ENCODE measurements at places on chromosomes 1 and 21. TPM values are rescaled to one million over a fixed set of nuclear protein-coding genes. Genes with fewer than 3 reads are reported as not detected.

DNA sequence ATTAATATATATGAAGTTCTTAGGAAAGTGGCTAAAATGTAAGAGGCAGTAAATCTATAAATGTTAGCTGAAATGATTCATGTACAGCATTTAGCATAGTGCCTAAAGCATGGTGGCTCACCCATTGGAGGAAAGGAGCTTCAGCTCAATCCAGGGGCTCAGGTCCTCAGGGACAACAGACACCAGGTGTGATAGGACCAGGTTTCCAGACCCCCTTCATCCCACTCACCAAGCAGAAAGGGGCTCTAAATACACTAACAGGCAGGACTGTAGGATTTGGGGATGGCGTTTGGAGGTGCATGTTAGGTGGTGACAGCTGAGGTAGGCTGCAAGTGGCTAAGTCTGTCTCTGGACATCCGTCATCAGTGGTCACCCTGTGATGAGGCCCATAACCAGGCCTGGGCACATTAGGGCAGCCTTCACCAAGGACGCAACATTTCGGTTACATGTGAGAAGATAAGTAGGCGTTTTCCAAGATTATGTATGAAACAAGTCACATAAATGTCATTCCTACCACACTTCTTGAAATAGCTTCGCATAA lies 233.1 kb downstream of the C1orf94 start:
- no peak for DNase-seq

- no peak for DNase-seq
These were observed 138.1 kb upstream of the IRF2BP2 start for GRCh38 chr1:234748066-234748465.

LORICRIN gene
- not detected for total RNA-seq

GRCh38 chr1:93707956-93708355 lies 26.3 kb upstream of the BCAR3 start:
- no peak for DNase-seq

- DNase-seq: no peak
These were observed 54.2 kb downstream of the DMAP1 start for GRCh38 chr1:44267438-44267837.

DNA sequence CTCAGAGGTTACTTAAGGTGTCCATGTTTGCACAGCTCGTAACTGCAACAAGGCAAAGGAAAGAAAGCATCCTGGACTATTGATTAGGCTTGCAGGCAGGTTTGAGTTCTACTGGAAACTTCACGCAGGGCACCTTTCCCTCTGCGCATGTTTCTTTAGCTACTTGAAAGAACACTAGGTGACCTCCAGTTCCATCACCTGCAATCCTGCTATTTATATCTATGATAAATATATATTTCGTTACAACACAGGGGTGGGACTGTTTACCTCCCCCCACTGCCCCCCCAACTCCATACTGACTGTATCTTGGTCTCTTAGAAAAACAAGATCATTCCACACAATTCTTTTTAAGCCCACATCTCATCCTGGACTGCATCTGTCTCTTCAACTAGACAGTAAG lies 12.1 kb downstream of the SSBP3 start:
- no peak for DNase-seq

RHBG gene
- total RNA-seq: 0.88 TPM

DNA sequence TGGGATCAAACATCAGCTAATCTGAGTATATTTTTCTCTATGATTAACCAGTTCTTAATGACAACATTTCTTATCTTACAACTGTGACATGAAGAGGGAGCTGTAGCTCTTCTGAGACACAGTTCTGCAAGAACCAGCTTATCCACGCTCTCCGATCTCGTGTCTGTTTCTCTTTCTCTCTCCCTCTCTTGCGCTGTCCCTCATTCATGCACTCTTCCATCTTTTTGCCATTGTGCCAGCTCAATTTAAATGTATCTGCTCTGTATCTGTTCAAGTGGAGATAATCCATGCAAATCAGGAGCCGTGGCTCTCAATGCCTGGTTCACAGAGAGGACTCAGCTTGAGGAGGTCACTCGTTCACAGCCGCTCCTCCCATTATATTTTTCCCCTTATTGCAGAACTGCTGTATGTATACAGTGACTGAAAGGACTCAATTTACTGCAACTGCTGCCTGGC lies 494.7 kb upstream of the ADGRL2 start:
- no peak for DNase-seq

DNA sequence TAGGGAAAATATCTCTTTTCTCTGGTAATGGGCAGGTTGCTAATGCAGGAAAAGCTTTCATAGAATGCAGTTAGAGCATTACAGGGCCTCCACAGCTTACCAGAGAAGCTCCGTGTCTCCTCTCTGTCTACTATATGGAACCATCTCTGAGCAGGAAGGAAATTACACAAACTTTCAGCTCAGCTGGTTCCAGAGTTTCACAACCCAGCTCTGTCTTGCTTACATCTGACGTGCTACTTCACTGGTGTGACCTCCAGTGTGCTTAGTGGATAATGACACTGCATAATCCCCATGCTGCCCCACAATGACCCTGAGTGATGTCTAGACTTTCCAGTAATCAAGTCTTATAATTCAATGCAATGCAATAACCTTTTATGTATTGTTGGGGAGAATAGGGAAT lies 4.3 kb upstream of the FGGY start:
- no peak for DNase-seq

DNA sequence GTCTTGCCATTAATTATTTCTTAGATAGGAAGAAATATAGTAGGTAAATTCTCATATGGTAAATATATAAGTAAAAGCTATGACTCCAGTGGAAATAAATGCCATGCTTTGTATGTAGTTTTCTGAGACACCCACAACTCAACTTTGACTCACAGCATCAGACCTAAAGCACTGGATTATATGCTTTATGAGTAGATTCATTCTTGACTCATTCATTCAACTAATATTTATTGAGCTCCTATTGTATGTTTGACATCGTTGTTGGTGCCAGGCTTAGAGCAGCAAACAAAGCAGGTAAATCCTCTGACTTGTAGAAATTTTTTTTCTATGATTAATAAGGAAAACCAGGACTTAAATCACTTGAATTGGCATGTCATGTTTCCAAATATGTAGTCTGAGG lies 211.4 kb downstream of the PTPRC start:
- DNase-seq: no peak

DNA sequence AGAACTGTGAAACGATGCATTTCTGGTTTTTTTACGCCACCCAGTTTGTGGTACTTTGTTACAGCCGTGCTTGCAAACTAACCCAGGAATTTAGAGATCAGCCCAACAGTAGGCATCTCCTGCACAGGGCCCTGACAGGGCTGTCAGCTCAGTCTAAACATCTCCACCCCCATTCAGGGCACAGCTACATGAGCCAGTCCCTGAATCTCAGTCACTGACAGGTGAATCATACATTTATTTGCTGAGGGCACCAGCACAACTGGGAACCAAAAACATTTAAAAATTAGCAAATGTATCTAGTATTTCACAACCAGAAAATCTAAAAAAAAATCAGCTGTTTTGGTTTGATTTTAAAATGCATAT lies 30.7 kb downstream of the PRDX6 start:
- no peak for DNase-seq

GRCh38 chr1:173113015-173113741 lies 62.4 kb upstream of the TNFSF18 start:
- DNase-seq: no peak

- no peak for DNase-seq
These were observed 29.7 kb downstream of the SLC45A1 start for GRCh38 chr1:8347635-8348034.

DNA sequence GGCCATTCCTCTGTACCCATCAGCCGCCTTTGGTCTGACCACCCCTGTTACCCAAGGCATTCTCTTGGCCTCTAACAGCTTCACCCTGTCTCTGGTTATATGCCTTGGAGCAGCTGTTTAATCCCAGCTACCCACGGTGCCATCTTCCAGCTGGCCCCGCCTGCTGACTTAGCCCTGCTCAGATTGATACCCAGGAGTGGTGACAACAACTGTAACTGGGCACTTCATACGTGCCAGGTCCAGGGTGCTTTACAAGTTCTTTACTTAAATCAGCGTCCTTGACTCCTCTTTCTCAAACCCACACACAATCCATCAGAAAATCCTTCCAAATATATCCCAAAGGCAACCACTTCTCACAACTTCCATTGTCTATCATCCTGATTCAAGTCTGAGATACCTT lies 37.2 kb upstream of the HMGB4 start:
- no peak for DNase-seq

GRCh38 chr1:8212580-8213031 lies 105.3 kb upstream of the SLC45A1 start:
- DNase-seq: no peak

DNA sequence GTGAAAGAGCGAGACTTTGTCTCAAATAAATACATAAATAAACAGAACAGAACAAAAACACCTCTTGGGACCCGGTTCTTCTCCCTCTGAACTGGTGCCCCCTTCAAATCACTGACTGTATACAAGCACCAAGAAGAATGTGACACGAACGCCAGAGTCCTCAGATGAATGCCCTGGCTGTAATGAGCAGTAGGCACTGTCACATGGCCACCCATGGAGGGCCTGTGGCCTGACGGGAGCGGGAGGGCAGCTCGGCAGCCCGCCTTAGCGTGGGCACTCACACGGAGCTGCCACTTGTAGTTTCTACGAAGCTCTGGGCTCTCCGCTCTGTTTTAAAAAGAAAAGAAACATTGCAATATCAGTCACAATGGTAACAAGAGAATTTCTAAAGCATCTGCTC lies 146.0 kb downstream of the PEX14 start:
- DNase-seq: no peak

ANKRD45 gene
- 3.1 TPM for total RNA-seq

NAV1 gene
- total RNA-seq: 44.9 TPM

DNA sequence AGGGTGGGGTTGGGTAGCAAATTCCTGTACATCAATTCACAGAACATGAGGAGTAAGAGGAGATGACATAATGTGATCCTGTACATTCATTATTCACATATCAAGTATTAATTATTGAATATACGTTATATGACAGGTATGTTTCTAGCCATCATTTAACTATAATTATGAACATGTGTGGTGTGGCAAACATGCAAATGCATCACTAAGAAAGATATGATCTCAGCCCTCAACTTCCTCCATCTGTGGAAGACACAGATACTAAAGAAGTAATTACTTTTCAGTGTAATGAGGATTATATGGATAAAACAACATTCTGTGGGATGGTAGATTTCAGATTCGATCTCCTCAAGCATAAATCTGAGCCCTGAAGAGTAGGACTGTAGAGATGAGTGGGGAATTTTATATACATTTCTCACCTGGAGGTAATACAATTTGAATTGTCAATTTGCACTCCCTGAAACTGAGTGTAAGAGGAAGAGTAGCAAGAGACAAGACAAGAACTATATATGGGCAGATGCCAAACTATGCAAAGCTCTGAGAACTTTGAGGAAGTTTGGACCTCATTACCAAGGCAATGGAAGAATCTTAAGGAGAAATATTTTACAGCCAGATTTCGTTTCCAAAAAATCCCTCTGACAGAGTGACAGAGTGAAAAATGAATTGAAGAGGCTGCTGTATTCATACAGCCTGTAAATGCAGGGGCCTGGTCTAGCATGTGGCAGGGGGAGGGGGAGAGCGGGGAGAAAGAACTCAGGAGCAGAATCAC lies 275.5 kb downstream of the TPR start:
- DNase-seq: no peak

PTPRF gene
- total RNA-seq: 260 TPM

TNFRSF8 gene
- total RNA-seq: 0.14 TPM

CEP104 gene
- 42.3 TPM for total RNA-seq

DNA sequence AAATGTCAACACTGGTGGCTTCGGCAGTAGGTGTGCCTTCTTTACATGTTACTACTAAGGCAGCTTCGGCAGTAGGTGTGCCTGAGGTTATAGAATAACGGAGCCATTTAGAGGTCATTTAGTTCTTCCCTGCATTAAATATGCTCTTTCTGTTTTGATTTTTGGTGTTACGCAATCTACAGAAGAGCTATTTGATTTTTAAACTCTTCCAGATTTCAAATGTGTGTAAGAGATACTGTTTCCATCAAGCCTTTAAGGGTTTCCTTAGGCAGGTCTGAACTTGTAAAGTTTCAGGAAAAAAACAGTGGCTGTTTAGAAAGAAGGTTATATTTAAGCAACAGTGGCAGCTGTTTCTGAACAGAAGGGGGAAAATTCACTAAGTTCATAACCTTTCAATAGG lies 54.8 kb downstream of the PIK3R3 start:
- no peak for DNase-seq

C1QTNF12 gene
- total RNA-seq: 2.5 TPM

Data from type B pancreatic cell (in vitro differentiated cells).